K562 (cell line): ENCODE measurements at places on chromosomes 3 and 15.

DNA sequence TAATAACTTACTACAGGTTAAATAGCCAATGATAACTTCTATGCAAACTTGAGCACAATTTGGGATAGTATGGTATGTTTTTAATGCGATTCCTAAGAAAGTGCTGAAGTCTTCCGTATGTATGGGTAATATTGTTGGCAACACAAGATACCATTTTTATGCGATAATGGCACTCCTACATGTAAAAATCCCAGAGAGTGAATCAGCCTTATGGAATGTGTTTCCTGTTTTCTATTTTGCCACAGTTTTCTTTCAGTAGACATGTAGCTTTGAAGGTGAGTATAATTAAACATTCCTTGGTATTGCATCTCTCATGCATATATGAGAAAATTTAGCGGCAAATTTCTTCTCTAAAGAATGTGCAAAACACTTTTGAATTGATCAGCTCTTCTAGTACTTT, 396.8 kb upstream of the AZI2 start:
- DNase-seq, result no peak

DNA sequence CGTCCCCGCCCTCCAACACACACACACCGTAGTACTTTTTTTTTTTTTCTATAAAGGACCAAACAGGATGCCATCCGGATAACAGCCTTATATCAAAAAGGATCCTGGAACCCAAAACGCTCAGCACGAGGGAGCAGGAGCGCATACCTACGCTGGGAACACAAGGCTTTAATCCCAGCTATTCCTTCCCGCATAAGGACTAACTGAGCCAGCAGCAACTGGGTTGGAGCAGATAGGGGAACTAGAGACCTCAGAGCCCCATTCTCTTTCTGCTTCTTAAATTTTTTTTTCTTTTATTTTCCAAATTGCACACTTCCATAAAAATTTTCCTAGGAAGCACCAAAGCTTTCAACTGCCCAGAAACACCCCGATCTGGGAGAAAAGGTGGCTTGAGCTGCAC, 1.3 kb downstream of the TRANK1 start:
- DNase-seq, result no peak

- no peak for DNase-seq
Observed at GRCh38 chr3:34258271-34258998, 460.0 kb downstream of the PDCD6IP start.

DNA sequence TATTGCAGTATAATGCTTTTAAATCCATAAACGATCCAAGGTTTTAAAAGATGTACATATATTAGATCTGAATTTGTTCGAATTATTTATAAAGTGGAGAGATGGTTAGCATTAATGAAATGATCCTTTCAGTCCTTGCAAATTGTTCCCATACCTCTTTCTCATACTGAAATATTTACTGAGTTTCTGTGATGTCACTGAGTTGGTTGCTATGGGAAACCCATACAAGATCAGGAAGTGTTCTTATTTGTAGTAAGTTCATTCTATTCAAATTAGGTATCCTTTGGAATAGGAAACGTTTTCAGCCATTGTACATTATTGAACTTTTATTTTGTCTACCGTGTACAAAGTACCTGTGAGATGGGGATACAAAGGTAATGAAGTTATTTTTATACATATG, 73.2 kb upstream of the CHL1 start:
- no peak for DNase-seq

DNA sequence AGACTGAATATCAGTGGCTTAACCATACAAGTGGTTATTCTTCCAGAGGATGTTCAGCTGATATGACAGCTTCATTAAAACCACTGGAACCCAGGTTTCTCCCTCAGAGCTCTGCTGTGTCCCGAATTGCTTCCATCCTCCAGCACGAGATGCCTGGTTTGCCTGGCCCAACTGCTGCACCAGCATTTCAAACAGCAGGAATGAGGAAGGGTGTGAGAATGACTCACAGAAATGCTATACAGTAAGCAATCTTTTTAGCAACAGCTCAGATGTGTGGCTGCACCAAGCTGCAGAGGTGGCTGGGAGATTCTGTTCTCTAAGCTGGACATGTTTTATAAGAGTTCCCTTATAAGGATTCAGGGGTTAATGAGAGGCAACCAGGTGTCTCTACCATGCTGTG, 271.0 kb downstream of the GABRG3 start:
- no peak for DNase-seq

- no peak for DNase-seq
Observed at GRCh38 chr15:89905846-89906378, 6.8 kb downstream of the ARPIN start.

DNA sequence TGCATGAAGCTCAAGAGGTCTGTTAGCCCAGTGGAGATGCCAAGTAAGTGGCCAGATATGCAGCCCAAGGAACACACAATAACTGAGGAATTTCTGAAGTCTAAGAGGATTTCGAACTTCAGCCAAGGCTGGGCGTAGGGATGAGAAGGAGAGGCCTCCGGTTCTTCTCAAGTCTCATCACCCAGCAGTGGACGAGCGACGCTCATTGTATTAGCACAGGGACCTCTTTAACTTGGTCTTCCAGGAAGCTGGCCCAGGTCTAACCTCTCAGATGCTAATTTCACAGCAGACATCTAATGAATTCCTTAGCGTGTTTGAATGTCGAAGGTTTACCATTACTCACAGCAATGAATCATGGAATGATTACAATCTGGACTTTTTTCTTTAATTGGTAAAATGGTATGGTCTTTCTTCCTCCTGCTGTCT, 85.0 kb downstream of the HES1 start:
- DNase-seq, result no peak

DNA sequence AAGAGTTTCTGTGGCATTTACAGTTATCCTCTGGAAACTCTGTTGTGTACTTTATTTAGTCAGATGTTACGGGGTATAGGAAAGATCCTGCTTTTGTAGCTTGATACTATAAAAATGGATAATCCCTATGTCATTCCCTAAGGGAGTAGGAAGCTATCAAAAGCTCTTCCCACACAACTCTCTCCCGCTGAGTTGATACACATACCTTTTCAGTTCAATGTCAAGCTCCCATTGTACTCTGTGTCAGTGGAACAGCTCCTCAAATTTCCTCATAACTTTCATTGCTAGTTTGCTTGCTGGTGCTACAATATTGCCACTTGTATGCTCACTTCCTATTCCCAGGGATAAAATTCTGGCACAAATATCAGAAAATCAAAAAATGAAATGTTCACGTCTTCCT, 893.3 kb upstream of the GBE1 start:
- DNase-seq, result no peak
